Activated T-cell treated with anti-CD3 and anti-CD28 coated beads, Interleukin-2, amount 50 U/mL, for 1 hour (primary cell): ENCODE measurements at places on chromosomes 5 and 9.

DNA sequence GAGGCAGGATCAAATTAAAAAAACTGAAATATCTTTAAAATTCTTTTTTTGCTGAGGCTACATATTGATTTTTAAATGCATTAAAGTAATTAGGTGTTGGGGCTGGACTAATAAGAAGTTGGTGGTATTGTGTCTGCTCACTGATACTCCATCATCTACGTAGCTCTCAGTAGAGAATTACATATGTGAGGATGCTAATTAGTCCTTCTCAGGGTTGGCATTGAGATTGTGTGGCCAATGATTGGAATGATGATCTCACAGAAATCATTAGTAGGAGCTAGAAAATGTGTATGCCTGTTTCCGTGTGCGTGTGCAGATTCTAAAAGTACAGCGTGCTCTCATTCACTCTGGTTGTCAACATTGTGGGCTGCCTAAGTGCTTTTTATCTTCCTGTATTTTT is 283.8 kb downstream of the SH3GL2 start:
- DNase-seq: no peak

DNA sequence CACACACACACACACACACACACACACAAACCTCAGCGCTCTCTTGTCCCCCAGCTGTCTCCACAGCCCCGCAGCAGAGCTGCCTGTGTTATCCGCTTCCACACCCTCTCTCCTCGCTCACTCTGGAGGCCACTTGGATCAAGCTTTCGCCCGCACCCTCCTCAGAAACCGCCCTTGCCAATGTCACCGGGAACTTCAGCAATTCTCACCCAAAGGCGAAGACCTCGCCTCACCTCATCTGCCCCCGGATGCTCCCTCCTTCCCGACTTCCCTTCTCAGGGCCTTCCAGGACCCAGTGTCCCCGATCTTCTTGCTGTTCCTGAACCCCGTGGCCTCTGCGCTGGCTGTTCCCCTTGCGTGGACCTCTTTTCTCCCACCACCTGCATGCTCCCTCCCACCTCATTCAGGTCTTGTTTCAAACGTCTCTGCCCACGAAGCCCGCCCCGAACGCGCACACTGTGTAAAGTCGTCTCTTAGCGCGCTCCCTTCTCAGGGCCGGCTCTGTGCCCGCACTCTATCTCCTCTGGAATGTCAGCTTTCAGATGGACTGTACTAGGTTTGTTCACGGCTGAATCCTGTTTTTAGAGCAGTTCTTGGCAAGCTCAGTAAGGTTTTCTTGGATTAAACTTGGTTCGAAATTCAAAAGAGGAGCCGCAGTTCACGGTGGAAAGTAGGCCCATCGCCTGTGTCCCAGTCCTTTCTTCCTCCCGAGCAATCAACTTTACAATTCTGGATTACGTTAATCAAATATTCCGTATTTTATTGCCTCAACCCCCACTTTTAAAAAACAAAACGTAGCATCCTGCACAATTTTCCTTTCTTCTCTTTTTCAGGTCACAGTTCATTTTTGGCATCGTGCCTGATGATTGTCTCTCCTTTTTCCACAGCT is 1.0 kb upstream of the TRIM7 start:
- peak; percentile 47 for DNase-seq

DNA sequence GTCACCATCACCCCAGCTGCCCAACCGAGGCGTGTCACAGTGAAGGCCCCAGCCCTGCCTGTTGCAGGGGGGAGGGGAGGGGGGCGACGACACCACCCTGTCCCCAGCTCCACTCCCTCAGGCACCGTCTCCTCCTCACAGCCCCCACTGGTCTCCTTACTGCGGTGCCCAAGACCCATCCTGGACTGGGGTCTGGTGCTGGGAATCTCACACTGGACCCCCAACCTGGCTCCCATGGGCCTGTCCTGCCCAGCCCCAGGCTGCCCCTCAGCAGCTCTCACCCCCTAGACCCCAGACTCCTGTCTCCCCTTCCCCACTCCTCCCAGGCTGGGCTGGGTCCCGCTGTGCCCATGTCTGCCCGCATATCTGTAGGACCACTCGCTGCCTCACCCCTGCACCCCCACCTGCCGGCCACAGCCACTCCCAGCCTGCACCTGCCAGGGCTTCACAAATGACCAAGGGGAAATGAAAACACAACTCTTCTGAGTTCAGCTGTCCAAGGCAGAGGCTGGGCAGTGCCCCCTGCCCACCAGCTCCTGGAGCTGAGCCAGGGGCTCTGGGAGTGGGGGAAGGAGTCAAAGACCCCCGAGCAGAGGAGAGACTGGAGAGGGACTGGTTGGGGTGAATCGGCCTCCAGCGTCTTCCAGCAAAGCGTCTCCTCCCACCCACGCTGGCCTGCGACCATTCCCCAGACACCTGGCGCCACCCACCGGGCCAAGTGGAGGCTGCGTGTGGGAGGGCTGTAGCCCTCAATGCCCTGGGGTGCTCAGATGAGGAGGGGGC is 32.6 kb upstream of the EGFL7 start:
- DNase-seq: peak; percentile 62

- DNase-seq: no peak
These were observed 391.6 kb downstream of the DMRTA1 start for GRCh38 chr9:22838266-22838665.

DNA sequence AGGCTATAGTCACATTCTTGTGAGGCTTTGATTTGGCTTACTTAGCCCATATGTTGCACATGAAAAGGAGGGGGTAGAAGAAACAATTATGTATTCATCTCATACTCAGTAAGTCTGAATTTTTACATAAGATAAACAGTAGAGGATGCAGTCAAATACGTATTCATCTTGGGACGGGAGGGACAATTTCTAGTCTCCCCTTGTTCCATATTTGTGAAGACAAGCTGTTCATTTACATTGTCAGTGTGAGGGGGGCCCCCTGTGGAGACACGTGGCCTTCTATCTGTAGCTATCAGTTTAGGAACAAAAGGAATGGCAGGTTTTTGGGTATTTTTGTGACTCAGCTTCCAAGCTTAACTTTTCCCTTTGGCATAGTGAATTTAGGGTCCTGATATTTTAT is 49.2 kb upstream of the PPP1R2B start:
- DNase-seq: no peak

DNA sequence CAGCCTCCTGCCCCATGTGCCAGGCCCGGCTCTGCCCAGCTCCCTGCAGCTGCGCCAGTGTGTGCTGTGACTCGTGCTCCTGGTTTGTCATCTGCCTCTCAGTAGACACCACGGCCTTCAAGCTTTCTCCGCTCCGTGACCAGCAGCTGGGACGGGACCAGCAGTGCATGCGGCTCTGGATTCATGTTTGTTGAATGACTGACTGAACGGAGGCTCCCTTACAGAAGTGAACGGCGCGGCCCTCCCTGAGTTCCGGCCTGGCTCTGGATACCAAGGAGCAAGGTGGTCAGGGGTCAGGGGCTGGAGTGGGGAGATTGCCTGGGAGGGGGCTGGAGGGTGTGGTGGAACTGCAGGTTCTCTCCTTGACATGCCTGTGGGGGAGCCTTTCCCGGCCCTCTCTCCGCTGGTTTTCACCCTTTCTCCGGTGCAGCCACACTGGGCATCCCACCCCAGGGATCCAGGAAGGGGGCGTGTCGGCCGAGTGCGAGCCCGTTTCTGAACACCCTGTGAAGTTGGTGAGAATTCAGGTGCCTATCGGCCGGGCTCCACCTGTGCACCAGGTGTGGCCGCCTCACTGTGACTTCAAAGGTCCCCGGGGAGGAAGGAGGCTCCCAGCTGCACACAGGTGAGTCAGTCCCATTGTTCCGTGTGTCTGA is 11.1 kb upstream of the CEP72 start:
- no peak for DNase-seq

- DNase-seq: no peak
These were observed 28.6 kb upstream of the FEM1C start for GRCh38 chr5:115573133-115573532.

- no peak for DNase-seq
These were observed 19.3 kb upstream of the SLC12A7 start for GRCh38 chr5:1131191-1131621.

DNA sequence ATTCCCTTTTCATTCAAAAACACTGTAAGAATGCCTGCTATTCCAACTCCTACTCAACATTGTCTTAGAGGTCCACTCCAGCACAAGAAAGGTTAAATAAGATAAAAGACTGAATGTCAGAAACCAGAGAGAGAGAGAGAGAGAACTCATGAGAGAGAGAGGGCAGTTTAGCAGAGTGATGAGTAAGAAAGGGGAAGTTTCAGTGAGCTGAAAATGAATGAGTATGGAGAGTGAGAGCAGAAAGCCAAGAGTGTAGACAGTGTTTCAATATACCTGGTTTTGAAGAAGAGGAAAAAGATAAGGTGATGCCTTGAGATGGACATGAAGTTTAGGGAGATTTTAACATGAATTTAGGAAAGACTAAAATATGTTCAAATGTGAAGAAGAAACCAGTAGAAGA is 528.0 kb upstream of the SEMA6A start:
- no peak for DNase-seq

- DNase-seq: no peak
These were observed 129.1 kb upstream of the SHB start for GRCh38 chr9:38198140-38198539.

DNA sequence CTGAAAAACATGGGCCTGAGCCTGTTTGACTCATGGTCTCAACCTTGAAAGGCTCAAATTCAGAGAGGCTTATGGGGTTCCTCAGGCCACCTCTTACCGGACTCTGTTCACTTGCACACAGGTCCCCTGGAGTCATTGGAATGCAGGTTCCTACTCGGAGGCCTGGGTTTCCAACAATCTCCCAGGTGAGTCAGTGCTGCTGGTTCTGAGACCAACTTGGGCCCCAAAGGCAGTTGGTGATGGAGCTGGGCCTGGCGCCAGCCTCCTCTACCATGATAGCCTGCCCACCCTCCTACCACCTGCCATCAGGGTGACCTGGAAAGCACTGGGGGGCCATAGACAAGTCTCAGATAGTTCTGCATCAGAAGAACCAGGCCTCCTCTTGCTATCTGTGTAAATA is 188.4 kb downstream of the RGS3 start:
- DNase-seq: no peak

- DNase-seq: no peak
These were observed 6.3 kb downstream of the TMEM38B start for GRCh38 chr9:105700668-105701067.

DNA sequence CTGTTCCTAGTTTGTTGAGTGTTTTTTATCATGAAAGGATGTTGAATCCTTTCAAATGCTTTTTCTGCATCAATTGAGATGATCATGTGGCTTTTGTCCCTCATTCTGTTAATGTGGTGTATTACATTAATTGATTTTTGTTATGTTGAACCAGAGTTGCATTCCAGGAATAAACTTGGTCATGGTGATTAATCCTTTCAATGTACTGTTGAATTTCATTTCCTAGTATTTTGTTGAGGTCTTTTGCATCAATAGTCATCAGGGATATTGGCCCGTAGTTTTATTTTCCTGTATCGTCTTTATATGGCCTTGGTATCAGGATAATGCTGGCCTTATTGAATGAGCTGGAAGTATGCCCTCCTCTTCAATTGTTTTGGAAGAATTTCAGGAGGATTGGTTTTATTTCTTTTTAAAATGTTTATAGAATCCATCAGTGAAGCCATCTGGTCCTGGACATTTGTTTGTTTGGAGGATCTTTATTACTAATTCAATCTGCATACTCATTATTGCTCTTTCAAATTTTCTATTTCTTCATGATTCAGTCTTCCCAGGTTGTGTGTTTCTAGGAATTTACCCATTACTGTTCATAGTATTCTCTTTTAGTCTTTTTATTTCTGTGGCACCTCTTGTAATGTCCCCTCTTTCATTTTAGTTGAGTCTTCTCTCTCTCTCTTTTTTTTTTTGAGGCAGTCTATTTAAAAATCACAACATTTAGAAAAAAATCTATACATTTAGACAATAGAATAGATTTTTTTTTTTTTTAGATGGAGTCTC is 32.1 kb downstream of the FGD3 start:
- no peak for DNase-seq

DNA sequence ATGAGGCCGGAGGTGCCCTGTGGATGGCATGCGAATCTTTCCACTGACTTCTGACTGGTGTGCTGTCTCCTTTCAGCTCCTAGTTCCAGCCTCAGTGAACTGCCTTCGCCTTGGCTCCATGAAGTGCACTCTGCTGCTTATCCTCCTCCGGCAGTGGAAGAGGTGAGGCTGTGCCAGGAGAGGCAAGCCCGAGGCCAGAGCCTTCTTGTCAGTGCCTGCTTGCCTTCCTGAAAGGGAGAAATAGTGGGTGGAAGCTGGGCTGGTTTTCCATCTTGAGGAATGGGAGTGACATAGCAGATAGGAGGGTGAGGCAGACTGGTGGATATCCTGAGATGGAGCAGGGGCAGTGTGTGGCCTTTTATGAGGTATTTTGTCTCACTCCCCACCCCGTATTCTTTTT is 29.7 kb downstream of the SH3GLB2 start:
- no peak for DNase-seq

DNA sequence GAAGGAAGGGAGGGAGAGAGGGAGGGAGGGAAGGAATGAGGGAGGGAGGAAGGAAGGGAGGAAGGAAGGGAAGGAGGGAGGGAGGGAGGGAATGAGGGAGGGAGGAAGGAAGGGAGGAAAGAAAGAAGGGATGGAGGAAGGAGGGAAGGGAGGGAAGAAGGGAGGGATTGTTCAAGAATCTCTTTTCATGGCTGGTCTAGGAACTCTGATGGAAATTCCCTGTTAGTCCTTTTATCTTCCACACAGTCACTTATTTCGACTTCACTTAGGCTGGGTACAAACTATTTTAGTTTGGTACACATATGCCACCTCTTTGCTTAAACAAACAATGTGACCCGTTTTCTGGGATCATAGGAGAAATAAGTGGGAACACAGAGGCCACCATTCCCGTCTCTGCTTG is 435.6 kb upstream of the WWC1 start:
- no peak for DNase-seq

DNA sequence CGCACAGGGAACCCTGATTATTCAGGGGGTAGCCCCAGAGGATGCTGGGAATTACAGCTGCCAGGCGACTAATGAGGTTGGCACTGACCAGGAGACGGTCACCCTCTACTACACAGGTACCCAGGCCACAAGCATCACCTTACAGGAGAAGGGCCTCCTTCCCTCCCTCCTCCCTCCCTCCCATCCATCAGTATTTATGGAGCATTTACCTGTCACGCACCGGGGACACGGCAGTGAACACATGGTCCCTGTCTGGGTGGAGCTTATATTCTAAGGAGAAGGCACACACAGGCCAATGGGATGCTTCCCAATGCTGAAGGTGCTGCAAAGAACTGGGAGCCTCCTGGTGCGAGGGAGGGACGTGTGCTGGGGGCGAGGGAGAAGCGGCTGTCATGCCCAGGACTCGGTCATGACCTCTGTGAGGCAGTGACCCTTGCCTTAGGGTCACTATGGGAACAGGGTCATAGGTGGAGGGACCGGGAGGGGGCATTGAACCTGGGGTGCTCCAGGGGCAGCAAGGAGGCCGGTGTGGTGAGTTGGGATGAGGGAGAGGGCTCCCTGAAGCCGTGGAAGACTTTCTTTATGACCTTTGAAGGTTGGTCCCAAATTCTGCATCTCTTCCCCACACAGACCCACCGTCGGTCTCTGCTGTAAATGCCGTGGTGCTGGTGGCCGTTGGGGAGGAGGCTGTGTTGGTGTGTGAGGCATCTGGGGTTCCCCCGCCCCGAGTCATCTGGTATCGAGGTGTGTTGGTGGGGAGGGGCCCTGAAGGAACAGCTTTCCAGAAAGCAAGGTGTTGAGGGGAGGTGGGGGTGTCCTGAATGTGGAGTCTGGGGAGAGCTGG is 41.5 kb downstream of the HMCN2 start:
- DNase-seq: no peak
